ENCODE measurements at places on chromosomes 2 and 18.
A peak's percentile ranks its signal among the peaks of the same experiment; 100 is the strongest.

GRCh38 chr2:80722803-80723202 lies 418.3 kb upstream of the LRRTM1 start:
- DNase-seq, result no peak

DNA sequence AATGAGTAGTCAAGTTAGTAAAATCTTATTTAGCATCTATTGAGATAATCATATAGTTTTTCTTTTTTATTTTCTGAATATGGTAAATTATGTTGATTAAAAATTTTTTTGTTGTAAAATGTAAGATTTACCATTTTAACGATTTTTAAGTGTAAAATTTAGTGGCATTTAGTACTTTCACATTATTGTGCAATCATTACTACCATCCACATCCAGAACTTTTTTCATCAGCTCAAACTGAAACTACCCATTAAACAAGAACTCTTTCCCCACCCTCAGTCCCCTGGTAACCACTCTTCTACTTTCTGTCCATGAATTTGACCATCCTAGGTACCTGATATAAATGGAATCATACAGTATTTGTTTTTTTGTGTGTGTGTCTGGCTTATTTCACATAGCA lies 11.1 kb downstream of the RAB3GAP1 start:
- DNase-seq, result no peak

DNA sequence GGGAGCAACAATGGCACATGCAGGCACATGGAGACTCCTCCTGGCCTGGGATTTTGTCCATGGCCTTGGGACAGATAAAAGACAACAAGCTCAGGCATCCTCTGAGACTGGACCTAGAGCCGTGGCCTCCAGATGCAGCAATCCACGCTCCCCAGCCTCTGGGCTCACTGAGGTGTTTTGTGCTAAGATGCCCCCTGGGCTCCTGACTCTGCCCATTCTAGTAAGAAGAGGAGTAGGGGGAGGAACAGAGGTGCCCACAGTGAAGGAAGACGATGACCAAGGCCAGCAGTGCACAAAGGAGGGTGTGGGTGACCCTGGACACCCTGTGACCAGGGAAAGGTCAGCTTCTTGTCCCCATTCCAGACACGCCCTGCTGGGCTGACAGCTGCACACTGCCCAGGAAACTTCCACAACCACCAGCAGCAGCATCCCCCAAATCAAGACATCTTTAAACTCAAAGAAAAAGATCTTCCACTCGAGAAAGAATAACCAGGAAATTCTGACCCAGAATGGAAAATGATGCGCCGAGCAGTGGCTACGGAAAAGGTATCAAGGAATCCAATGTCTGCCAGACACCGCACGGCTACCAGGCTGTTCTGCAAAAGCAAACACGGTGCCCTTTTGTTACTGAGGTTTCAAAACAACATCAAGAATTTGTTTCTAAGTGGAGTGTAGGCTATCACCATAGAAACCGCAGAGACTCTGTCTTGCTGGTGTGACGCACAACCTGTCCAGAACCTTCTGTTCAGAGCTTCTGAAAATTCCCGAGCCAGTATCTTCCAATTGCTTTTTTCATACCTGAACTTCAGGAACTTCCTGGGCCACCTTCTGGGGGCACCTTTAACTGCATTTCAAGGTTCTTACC lies 65.5 kb downstream of the ZNF516 start:
- peak; percentile 20 for DNase-seq

- DNase-seq, result no peak
Observed at GRCh38 chr2:99485411-99485810, 4.4 kb downstream of the REV1 start.

GRCh38 chr2:231469583-231469950 lies 5.3 kb upstream of the NCL start:
- DNase-seq, result no peak

DNA sequence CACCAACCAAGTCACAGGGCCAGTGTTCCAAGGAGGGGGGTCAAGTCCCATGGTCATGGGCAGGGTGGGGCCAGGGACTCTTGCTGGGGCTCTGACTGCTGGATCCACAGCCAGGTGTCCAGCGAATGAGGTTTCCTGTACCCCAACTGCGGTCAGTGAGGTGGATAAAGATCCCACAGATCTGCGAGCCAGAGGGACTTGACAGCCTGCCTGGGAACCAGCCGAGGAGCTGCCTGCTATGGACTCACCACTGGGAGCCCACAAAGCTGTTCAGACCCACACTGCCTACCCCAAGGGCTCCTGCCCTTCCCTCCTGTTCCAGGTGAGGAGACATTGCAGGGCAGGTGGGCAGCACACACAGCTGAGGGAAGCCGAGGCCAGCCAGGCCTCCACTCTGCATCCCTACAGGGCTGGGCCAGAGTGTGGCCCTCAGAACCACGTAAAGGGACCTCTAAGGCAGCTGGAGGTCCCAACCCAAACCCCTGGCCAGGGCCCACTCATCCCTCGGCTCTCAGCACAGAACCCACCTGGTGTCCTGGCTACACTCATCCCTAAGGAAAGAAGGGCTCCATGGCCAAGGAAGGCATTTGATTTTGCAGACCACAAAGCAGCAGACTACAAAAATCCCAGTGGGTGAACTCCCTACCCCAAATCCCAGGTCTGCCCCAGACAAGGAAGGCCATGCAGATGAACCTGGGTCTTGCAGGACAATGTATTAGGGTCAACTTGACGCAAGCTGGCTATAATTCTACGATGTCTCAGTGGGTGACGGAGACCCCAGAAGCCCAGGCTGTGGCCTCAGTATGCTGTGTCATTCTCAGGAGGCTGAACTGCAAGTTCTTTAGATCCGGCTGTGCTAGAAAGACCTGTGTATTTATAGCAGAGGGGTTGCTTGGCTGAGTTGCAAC lies 209.2 kb downstream of the MGAT5 start:
- no peak for DNase-seq

GRCh38 chr18:35376393-35376741 lies 770 bp downstream of the ZNF396 start:
- DNase-seq, result no peak

DNA sequence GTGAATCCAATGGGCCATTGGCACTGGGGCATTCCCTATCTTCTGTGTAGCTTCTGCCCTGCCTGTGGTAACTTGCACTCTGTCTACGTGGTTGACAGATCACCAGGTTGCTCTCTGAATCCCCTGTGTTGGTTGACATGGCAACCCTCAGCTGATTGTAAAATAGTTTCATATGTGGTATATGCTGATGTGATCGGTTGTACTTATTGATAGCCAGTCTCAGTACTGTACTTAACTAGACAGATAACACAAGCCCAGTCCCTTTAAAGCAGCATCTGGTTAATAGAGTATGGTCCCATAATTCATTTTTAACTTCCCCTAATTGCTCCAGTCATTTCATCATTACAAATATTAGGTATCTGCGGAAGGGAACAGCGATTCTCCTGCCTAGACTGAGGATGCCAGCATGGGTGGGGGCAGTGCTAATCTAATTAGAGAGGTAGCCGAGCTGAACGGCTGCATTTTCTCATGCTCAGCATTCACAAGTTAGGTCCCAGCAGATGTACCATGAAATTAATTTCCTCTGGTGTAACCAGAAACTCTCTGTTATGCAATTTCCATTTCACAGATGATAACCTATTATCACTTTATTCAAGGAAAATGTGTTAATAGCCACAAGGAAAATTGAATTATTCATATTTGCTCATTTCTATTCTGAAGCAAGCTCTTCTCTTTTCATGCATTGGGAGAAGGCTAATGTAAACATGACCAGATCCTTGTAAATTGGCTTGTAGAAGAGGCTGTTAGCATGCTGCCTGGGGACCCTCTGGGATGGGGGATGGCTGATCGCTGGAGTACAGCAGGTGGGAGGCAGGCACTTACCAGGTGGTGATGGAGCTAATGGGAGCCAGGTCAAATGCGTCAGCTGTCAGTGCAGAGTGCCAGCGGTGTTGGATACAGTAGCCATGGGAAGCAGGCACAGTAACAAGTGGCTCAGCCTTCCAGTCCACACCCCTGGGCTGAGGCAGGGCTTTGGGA lies 608.3 kb downstream of the GALR1 start:
- no peak for DNase-seq

DNA sequence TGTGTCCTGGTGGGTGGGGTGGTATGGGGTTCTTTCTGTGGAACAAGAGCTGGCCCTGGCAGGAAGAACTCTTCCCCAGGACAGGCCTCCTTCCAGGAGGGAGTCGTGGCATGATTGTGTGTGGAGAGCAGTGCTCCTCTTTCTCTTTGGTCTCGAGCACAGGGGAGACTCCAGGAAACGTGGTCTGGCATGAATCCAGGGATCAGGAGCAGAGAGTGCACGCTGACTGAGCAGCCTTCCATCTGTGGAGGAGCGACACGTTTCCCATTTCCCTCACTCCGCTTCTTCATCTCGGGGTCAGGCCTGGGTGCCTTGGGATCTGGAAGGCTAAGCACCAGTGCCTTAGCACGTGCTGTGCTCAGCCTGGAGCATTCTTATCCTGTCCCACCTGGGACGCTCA lies 132.0 kb upstream of the HDAC4 start:
- DNase-seq, result no peak

DNA sequence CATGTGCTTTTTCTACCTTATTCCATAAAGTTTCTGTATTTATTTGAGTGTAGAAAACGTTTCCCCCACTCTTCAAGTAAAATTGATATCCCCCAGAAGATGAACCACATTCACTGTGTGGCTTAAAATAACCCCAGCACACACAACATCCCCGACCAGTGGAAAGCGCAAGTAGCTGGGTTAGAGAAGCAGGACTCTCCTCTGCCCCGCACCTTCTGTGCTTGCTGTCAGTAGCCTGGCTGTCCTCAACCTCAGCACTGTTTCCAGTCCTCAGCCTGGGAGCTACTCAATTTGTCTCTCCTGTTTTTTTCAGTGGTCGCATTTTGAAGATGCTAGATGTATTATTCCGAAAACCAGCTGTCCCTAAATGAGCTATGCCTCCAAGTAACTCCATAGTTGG lies 18.0 kb upstream of the ST8SIA3 start:
- no peak for DNase-seq

- DNase-seq, result no peak
Observed at GRCh38 chr2:228066126-228066798, 115.2 kb downstream of the SPHKAP start.

GRCh38 chr2:133773854-133774653 lies 205.8 kb upstream of the NCKAP5 start:
- no peak for DNase-seq

DNA sequence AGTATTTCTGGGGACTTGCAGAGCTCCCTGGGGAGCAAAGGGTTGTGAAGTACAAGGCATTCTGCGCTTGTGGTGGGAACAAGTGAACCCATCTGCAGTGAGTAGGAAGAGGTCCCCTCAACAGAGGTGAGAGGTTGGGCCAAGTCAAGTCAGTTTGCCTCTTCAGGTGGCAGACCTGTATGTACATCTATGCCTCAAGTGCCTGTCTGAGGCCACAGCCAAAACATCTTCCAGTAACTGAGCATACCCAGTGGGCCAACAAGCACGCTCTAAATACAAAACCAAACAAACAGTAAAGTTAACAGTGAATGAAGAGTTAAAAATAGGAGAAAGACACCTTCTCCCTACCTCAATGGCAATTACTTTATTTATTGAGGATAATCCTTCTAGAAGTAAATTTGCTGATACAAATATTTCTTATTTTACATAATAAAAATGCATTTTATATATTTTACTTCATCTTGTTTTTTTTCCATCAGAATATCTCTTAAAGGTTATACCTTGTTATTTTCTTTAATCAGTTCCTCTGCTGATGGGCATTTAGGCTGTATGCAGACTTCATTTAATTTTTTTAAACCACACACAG lies 2.5 kb downstream of the GYPC start:
- no peak for DNase-seq
